ENCODE measurements at places on chromosomes 4 and X. TPM values are rescaled to one million over a fixed set of nuclear protein-coding genes. Genes with fewer than 3 reads are reported as not detected.

Gene BEX4
- 3.7 TPM for polyA plus RNA-seq

GRCh38 chrX:19799319-19800182, 87.8 kb downstream of the SH3KBP1 start:
- no peak for DNase-seq

DNA sequence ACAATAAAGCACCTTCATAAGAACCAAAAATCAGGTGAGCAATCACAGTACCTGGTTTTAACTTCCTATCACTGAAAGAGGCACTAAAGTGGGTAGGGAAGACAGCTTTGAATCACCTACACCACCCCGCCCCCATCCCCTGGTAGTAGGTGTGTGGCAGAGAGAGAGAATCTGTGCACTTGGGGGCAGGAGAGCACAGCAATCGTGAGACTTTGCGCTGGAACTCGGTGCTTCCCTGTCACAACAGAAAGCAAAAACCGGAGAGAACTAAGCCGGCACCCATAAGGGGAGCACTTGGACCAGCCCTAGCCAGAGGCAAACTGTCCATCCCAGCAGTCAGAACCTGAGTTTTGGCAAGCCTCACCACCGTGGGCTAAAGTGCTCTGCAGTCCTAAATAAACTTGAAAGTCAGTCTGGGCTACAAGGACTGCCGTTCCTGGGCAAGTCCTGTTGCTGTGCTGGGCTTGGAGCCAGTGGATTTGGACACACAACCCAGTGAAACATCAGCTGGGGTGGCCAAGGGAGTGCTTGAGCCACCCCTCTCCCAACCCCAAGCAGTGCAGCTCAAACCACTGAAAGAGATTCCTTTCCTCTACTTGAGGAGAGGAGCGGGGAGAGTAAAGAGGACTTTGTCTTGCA, 32.1 kb downstream of the NDUFB11 start:
- DNase-seq = peak; percentile 24

GRCh38 chrX:30270639-30271038, 23.7 kb downstream of the MAGEB1 start:
- DNase-seq = no peak

Gene MAGEC1
- polyA plus RNA-seq = not detected

Gene GPRASP1
- polyA plus RNA-seq = 0.43 TPM

- DNase-seq = no peak
Observed at GRCh38 chrX:9646471-9647224, 119.0 kb downstream of the GPR143 start.

- DNase-seq = no peak
Observed at GRCh38 chr4:176358083-176358469, 38.3 kb downstream of the SPCS3 start.

GRCh38 chr4:170497112-170497511, 407.4 kb upstream of the AADAT start:
- no peak for DNase-seq

Gene FRMPD4
- polyA plus RNA-seq = 0.01 TPM

Gene POU3F4
- not detected for polyA plus RNA-seq

Gene IL2
- not detected for polyA plus RNA-seq

DNA sequence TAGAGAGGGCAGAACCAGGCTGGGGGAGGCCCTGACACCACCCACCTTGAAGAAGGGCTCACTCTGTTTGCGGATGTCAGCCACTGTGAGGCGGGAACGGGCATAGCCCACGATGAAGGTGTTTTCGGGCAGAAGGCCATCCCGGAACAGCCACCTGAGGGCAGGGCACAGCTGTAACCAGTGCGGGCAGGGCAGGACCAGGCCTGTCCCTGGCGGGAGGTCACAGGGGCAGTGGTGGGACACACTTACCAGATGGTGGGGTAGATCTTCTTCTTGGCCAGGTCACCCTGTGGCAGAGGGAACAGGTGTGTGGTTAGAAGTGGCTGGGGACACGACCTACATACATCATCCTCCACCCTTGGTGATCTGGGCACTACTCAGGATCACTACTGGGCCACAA, 10.8 kb downstream of the G6PD start:
- DNase-seq = no peak

DNA sequence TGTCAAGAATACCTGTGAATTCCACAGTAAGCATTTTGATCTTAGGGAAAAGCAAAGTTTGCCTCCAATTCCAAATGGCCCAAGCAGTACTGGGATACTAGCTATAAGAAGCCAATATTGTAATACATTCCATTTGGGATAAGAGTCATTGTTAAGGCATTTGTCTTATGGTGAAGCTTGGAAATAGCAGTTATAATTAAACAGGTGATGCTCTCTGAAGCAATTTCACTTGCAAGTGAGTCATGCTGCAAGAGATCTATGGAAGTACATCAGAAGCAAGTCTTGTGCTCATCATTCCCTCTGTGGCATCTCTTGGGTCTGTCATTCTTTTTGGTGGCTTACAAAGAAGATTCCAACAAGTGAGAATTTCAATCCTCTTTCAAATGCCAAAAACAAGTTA, 386.4 kb upstream of the RPS6KA3 start:
- DNase-seq = no peak

- no peak for DNase-seq
Observed at GRCh38 chr4:10384974-10385373, 72.3 kb downstream of the ZNF518B start.

Gene MAOA
- polyA plus RNA-seq = 20.5 TPM

DNA sequence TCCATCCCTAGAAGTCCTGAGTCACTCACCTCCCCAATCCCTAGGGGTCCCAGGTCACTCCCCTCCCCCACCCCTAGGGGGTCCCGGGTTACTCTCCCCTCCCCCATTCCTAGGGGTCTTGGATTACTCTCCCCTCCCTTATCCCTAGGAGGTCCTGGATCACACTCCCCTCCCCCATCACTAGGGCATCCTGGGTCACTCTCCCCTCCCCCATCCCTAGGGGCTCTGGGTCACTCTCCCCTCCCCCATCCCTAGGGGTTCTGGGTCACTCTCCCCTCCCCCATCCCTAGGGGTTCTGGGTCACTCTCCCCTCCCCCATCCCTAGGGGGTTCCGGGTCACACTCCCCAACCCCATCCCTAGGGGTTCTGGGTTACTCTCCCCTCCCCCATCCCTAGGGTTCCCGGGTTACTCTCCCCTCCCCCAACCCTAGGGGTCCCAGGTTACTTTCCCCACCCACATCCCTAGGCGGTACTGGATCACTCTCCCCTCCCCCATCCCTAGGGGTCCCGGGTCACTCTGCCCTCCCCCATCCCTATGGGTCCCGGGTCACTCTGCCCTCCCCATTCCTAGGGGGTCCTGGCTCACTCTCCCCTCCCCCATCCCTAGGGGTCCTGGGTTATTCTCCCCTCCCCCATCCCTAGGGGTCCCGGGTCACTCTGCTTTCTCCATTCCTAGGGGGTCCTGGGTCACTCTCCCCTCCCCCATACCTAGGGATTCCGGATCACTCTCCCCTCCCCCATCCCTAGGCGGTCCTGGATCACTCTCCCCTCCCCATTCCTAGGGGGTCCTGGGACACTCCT, 2.1 kb downstream of the ASMTL start:
- no peak for DNase-seq

GRCh38 chrX:118536204-118536603, 40.6 kb downstream of the DOCK11 start:
- DNase-seq = no peak

Gene P2RY10
- 0.04 TPM for polyA plus RNA-seq

Gene CLDN22
- not detected for polyA plus RNA-seq

- no peak for DNase-seq
Observed at GRCh38 chr4:151658959-151659600, 101.7 kb downstream of the GATB start.

DNA sequence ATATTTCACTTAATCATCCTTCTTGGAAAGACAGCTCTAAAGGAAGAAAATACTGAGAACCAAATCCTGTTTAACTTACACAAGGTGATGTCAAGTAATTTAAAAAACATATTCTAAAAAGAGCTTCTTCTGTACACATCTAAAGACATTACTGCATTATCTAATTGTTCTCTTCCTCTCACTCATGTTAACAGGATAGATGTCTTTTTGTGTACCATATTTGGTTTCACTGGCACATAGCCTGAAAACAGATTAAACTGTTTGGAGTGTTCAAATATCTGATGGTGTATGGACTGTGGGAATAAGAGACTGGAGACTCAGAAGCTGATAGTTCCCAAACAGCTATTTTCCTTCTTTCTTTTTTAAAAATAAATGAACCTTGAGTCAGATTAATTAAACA, 213.3 kb upstream of the MAB21L2 start:
- DNase-seq = no peak

Gene NXF3
- not detected for polyA plus RNA-seq

- DNase-seq = no peak
Observed at GRCh38 chrX:12434493-12434892, 296.2 kb downstream of the FRMPD4 start.

DNA sequence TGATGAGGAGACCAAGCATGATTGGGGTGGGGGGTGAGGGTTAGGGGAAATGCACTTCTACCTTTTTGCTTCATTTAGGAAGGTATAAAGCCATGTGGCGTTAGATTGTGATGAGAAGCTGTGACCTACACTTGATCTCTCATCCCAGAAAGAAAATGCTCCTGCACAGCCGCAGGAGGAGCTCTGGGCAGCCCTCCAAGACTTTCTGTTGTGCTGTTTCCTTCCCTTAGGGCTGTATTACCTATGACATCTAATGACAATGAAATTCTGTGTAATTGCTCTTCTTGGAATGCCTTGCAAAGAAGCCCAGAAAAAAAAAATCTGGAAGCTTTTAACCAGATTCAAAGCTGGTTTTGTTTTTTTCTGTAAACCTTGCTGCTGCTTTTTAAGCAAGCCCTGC, 13.4 kb downstream of the PRPS2 start:
- DNase-seq = no peak

- DNase-seq = no peak
Observed at GRCh38 chr4:34512616-34513015, 1731.7 kb downstream of the ARAP2 start.

Gene ZCCHC18
- polyA plus RNA-seq = 0.08 TPM

DNA sequence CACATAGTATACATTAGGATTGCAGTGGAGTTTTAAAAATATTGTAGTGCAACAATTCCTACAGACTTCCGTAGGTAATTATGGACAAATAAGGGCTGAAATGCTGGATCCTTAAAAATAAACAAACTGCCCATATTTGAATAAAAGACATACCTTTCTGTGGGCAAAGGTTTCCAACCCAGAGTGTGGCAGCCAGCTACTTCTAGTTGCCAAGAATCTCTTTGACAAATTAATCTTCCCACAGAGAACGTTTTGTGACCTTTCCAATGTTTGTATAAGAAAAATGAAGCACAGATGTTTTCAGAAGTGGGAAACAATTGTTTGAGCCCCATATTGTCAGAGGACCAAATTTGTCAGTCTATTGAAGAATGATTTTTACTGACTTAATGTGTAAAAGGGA, 21.1 kb downstream of the GRPR start:
- DNase-seq = no peak

GRCh38 chr4:132384709-132385108, 764.4 kb upstream of the PCDH10 start:
- no peak for DNase-seq

Gene UNC5C
- polyA plus RNA-seq = 0.05 TPM

DNA sequence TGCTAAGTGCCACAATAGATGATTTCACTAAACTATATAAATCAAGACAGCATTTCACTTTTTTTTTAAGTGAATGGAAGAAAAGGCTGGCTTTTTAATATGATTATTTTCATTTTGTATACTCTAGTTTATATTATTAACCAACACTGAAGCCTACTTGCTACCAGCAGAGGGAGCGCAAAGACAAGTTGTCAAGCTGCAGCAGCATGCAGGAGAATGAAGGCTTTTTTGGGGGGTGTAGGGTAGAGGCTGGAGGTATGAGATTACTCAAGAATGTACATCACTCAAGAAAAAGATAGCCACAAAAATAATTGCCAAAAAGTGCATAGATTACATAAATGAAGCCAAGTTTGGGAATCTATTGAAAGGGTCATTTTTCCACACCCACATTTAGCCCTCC, 519.5 kb downstream of the FGF13 start:
- no peak for DNase-seq

- no peak for DNase-seq
Observed at GRCh38 chrX:120450163-120450562, 18.9 kb downstream of the LAMP2 start.

- DNase-seq = no peak
Observed at GRCh38 chr4:3730422-3731190, 35.6 kb upstream of the ADRA2C start.

DNA sequence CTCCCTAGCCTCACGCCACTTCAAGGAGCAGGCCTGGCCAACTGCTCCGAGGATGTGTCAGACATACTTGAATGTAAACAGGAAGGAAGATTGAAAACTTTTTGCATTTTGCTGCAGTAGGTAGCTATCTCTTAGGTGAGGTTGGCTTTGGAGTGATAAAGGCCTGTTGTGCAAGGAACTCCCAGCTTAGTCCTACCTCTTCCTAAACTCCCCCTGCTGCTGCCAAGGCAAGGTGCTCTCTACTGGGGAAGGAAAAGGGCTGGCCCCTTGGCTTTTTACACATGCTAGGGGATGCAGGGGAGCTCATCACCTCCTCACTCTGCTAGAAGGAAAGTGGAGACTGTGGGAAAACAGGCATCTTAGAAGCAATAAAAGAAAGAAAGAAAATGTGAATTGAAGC, 10.7 kb upstream of the BRS3 start:
- DNase-seq = no peak

DNA sequence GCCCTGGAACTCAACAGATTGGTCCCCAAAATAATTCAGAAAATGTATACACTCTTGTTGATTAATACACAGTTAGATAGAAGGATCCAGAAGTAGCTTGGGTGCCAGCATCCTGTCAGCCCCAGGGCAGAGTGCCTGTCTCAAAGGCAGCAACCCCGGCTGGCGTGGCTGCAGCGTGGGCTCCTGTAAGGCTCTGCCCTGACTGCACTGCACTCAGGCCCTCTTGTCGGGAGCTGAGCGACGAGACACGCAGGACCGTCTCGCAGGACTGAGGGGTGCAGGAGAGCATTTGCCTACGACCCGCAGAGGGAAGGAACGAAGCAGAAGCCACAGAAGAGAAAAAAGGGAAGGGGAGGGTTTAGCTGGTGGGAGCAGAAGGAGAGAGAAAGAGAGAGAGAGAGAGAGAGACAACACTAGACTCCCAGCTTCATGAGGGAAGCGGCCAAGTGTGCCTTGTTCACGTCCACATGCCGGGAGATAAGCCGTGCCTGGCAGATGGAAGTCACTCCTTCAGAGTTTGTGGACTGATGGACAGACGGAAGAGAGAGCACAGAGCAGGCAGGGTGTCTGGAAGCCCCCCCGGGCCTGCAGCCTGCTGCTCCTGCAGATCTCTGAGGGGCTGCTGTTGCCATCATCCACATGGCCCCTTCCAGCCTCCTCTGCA, 38.7 kb upstream of the HELT start:
- DNase-seq = no peak

DNA sequence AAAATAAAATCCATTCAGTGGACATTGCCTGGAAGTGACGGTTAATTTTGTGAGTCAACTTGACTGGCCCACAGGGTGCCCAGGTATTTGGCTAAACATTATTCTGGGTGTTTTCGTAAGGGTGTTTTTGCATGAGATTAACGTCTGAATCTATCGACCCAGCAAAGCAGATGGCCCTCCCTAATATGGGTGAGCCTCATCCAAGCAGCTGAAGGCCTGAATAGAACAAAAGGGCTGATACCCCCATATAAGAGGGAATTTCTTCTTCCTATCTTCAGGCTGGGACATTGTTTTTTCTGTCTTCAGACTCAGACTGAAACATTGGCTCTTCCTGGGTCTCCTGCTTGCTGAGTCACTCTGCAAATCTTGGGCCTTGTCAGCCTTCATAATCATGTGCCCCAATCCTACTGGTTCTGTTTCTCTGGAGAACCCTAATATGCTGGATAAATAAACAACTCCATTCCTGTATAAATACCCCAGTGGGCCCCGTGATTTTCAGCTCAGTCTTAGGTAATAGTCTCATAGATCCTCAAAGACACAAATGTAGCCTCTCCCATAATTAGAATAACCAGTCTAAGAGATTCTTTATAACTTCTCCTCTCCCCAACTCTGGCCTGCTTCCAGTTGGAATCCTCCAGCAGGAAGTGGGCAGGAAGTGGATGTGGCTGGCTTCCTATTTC, 33.1 kb upstream of the DDX3X start:
- DNase-seq = no peak

Gene GABRE
- polyA plus RNA-seq = 1.4 TPM

Data from psoas muscle (tissue), 8 donors.